ENCODE measurements at places on chromosomes 7 and 10. TPM values are rescaled to one million over a fixed set of nuclear protein-coding genes. Genes with fewer than 3 reads are reported as not detected.

- DNase-seq: no peak
- no peaks in the 10 kb centered on the region for H3K36me3 ChIP-seq
- no peaks in the 10 kb centered on the region for H3K4me1 ChIP-seq
- no peak overlapping the region for H3K4me3 ChIP-seq
- H3K27me3 ChIP-seq: no peaks in the 10 kb centered on the region
These were observed 293.9 kb downstream of the SNX13 start for GRCh38 chr7:17646253-17646956.

DNA sequence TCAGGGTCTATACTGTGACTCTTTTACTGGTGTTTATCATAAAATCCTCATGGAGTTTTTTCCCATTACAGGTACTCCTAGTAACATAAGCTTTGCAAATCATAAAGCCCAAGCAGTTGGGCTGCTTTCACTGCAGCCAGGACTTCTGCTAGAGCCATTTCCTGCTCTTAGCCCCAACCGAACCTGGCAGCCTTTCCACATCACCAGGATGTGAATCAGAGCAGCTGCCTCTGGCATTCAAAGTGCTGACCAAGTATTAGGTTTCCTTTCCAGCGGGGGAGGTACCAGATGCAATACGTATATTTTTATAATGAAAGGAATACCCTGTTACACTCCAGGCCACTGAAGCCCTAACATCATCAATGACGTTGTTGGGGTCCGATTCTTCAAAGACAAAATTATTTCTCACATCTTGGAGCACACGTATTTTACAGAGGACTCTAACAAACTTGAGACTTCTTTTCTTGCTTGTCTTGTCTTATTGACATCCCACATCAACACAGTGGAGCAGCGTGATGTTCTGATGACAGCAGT is 3.6 kb upstream of the HTR5A start:
- H3K27me3 ChIP-seq: peaks cover 13% of the 10 kb centered on the region
- no peak for DNase-seq
- no peaks in the 10 kb centered on the region for H3K4me1 ChIP-seq
- no peak overlapping the region for H3K4me3 ChIP-seq

GRCh38 chr10:128776673-128777252 is 650.5 kb upstream of the MKI67 start:
- no peaks in the 10 kb centered on the region for H3K36me3 ChIP-seq
- H3K4me1 ChIP-seq: no peaks in the 10 kb centered on the region
- H3K27ac ChIP-seq: no peak overlapping the region
- no peak overlapping the region for H3K4me3 ChIP-seq
- peaks cover 4% of the 10 kb centered on the region for H3K27me3 ChIP-seq
- no peak for DNase-seq

DNA sequence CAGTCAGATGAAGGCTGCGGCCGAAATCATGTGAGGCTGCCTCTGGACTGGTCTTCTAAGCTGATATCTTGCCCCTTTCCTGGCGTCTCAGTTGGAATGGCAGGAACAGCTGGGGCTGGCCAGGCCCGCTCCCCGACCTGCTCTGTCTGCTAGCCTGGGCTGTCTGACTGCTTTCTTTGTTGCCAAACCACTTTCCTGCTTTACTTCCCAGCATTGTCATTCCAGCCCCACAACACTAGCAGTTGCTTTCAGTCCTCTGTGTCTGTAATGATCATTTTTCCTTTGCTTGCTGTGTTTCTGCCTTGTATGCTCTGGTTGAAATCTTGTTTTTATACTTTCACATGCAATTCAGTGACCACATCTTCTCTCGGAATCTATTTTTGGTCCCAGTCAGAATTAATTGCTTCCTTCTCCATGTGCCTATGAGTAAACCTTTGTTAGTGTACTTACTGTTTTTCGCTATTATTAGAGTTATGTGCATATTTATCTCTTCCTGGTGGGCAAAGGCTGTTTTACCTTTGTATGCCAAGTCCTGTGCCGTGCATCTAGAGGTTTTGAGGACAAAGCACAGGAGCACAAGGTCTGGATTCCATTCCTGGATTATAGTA is 21.6 kb downstream of the PRPF18 start:
- no peaks in the 10 kb centered on the region for H3K27me3 ChIP-seq
- H3K27ac ChIP-seq: peak overlapping the region; percentile 67
- no peaks in the 10 kb centered on the region for H3K4me1 ChIP-seq
- no peak for DNase-seq

GRCh38 chr7:26151650-26151952 is 397 bp upstream of the NFE2L3 start:
- H3K27ac ChIP-seq: no peak overlapping the region
- peaks cover 47% of the 10 kb centered on the region for H3K27me3 ChIP-seq
- H3K36me3 ChIP-seq: no peaks in the 10 kb centered on the region
- H3K4me1 ChIP-seq: peaks cover 5% of the 10 kb centered on the region

DNA sequence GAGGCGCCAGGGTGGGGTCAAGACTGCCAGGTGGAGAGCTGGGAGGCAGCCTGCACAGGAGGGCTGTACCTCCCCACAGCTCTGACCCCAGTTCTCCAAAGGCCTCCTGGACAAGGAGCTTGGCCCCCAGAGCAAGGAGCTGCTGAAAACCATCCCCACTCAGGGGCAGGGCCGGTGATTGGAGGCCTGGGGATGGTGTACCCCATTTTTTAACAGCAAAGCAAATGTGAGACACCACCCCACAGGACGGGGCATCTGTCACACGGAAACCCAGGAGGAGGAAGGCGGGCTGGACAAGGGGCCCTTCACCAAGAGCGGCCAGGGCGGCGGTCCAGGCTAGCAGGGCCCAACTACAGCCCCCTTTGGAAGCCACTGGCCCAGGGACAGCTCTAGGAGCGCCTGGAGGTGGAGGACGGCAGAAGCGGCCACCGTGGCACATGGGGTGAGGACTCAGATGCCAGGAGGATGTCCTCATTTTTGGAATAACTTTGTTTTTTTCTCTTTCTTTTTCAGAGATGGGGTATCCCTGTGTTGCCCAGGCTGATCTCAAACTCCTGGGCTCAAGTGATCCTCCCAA is 56.4 kb upstream of the TNRC18 start:
- H3K27me3 ChIP-seq: no peaks in the 10 kb centered on the region
- DNase-seq: no peak
- H3K36me3 ChIP-seq: peaks cover 5% of the 10 kb centered on the region
- no peak overlapping the region for H3K27ac ChIP-seq

GRCh38 chr10:13614530-13615332 is 28.0 kb downstream of the PRPF18 start:
- H3K4me1 ChIP-seq: no peaks in the 10 kb centered on the region
- H3K4me3 ChIP-seq: no peak overlapping the region
- no peak overlapping the region for H3K27ac ChIP-seq
- peaks cover 38% of the 10 kb centered on the region for H3K36me3 ChIP-seq
- no peaks in the 10 kb centered on the region for H3K27me3 ChIP-seq

- no peak overlapping the region for H3K27ac ChIP-seq
- DNase-seq: no peak
- H3K4me1 ChIP-seq: no peaks in the 10 kb centered on the region
- peaks cover 39% of the 10 kb centered on the region for H3K36me3 ChIP-seq
- H3K4me3 ChIP-seq: no peak overlapping the region
These were observed 15.6 kb downstream of the CXCL12 start for GRCh38 chr10:44369296-44369695.

DNA sequence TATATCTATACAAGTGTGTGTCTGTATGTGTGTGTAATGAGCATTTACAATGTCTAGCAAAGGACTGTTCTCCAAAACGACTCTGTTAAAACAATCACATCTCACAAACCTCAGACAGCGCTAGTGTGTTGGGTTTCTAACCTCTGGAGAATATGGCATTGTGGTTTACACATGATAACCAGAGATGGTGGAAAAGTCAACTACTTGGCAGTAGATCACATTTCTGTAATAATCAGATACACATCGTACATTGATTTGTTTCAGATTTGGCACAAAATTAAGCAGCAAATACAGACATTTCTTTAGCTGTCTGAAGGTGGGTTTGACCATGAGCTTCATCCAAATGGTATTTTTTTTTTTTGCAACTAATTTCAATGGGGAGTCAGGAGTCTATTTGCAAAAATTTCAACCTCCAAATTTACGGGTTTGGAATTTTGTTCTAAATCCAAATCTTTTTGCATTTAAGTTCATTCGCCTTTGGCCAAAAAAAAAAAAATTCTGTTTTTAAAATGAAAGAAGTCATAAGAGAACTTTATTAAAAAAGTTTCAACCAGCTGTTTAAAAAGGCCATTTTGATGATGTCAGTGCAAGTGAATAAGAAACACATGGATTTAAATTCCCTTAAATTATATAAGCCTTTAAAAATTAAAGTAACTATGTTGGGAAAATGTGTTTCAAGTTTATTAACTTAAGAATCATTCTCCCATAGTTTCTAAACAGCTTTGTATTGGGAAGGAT is 127.8 kb downstream of the TMEM26 start:
- H3K27ac ChIP-seq: no peak overlapping the region
- no peaks in the 10 kb centered on the region for H3K4me1 ChIP-seq
- H3K4me3 ChIP-seq: no peak overlapping the region
- no peak for DNase-seq
- H3K27me3 ChIP-seq: peaks cover 5% of the 10 kb centered on the region

DNA sequence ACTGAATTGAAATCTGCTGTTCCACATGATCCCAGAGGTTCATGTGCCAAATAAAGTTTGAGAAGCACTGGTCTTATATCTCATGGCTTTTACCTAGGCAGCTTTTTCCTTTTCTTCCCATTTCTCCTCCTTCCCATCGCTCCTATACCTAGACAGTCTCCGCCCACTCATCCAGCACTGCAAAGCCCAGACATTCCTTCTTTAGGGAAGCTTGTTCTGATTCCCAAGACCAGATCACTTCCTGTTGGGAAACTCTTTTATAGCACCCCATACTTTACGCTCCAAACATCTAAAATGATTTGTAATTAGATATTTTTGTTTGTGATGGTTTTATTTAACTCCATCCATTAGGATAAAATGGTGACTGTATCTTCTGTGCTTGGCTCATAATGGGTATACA is 75.9 kb downstream of the BMPER start:
- no peaks in the 10 kb centered on the region for H3K27me3 ChIP-seq
- no peak overlapping the region for H3K4me3 ChIP-seq
- DNase-seq: no peak
- no peaks in the 10 kb centered on the region for H3K36me3 ChIP-seq

DNA sequence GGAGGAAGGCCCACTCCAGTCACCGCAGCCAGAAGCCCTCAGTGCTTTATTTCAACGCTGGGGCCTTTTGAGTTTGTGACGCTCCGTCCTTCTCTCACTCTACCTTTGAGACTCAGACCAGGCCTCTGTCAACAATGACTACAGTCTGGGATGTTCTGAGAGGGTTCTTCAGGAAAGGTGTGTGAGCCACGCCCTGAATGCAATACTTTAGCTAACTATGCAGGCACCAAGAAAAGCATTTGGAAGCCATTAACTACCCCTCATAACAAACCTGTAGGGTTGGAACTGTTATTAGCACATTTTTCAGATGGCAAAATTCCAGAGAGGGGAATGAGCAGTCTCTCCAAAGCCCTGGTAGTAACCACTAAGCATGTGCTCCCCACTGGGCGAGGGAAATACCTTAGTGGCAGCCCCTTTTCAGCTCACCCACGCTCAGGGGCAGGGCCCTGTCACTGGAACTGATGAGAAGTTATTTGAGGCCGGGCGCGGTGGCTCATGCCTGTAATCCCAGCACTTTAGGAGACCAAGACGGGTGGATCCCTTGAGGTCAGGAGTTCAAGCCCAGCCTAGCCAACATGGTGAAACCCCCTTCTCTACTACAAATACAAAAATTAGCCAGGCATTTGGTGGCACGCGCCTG is 5.7 kb upstream of the ARPC1B start:
- H3K27ac ChIP-seq: no peak overlapping the region
- H3K27me3 ChIP-seq: no peaks in the 10 kb centered on the region
- H3K4me3 ChIP-seq: no peak overlapping the region
- no peak for DNase-seq
- peaks cover 12% of the 10 kb centered on the region for H3K36me3 ChIP-seq
- peaks cover 14% of the 10 kb centered on the region for H3K4me1 ChIP-seq

GRCh38 chr7:7897949-7898515 is 70.6 kb upstream of the GLCCI1 start:
- DNase-seq: no peak
- no peaks in the 10 kb centered on the region for H3K4me1 ChIP-seq
- no peak overlapping the region for H3K4me3 ChIP-seq
- H3K27me3 ChIP-seq: no peaks in the 10 kb centered on the region

DNA sequence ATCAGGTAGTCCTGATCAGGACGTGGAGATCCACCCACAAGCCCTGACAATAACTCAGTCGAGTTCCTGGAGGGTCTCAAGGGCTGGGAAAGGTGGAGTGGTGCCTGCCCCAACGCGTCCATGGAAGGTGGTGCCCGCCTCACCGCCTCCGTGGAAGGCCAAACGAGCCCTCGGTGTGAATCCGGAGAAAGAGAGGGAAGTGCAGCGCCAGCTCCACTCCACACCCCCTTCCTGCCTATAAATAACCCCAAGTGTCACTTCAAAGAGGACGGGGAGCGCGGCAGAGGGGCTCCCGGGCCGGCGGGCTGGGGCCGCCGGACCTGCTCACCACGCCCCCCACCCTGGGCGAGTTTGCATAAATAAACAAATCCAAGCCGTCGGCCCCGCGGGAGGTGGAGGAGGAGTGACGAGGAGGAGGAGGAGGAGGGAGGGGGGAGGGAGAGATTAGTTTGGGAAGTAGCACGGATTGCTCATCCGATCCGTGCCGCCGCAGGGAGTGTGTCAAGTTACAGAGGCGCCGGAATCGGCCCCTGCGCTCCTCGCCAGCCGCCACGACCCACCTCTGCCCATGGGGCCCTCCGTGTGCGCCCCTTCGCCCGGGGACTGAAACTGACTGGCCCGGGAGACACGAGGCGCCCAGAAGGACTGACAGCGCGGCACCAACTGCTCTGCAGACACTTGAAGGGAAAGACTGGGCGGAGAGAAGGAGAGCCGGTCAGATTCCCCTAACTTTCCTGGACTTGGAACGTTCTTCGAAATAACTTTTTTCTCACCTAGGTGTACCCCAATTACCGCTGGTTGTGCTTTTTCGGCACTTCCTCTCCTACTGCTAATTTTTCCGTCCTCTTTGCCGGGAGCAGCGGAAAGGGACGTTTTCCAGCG is at the start of gene COL13A1:
TSS of gene COL13A1 (plus strand) at position 473 of the 882 bp plus-strand sequence. CDS start 518 bp downstream, outside the sequence.
- H3K27me3 ChIP-seq: peaks cover 10% of the 10 kb centered on the region
- peaks cover 26% of the 10 kb centered on the region for H3K4me1 ChIP-seq
- peak within 1 kb of the TSS; percentile 43 for H3K4me3 ChIP-seq
- peak within 1 kb of the TSS; percentile 26 for H3K27ac ChIP-seq
- H3K36me3 ChIP-seq: no peaks in the 10 kb centered on the region

- DNase-seq: no peak
- peak overlapping the region; percentile 53 for H3K4me3 ChIP-seq
- peaks cover 40% of the 10 kb centered on the region for H3K4me1 ChIP-seq
- no peaks in the 10 kb centered on the region for H3K27me3 ChIP-seq
- H3K36me3 ChIP-seq: no peaks in the 10 kb centered on the region
These were observed 39.6 kb downstream of the TET1 start for GRCh38 chr10:68599771-68600040.

GRCh38 chr7:40541336-40541735 is 406.5 kb downstream of the SUGCT start:
- H3K27ac ChIP-seq: peak overlapping the region; percentile 21
- H3K4me3 ChIP-seq: no peak overlapping the region
- no peaks in the 10 kb centered on the region for H3K27me3 ChIP-seq
- no peaks in the 10 kb centered on the region for H3K36me3 ChIP-seq
- peaks cover 9% of the 10 kb centered on the region for H3K4me1 ChIP-seq
- DNase-seq: no peak

The TRIM73 gene
- total RNA-seq: 0.90 TPM

The CDH23 gene
- 4.6 TPM for total RNA-seq

The TDRD1 gene
- total RNA-seq: 6.0 TPM

The CHRM2 gene
- 71.3 TPM for total RNA-seq

The ITGA8 gene
- total RNA-seq: 0.62 TPM

All from heart right ventricle (tissue), 16 donors.